Psoas muscle (tissue), 8 donors: ENCODE measurements at places on chromosomes 12 and 14.

DNA sequence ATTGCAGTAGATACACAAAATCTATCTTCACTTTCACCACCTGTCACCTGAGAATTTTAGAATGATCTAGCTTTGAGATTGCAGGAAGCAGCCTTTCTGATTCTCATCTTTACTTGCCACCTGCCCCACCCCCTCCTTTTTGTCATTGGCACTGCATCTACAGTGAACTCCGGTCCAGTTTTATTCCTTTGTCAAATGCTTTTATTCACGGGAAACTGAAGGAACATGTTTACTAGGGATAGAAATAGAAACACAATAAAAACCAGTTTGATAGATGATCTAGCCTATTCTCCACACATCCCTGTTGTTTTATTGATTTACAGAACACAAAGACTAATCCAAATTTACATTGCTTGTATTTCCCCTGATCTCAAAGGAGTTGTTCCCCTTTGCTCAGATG, 471.7 kb upstream of the STXBP6 start:
- DNase-seq, result no peak

DNA sequence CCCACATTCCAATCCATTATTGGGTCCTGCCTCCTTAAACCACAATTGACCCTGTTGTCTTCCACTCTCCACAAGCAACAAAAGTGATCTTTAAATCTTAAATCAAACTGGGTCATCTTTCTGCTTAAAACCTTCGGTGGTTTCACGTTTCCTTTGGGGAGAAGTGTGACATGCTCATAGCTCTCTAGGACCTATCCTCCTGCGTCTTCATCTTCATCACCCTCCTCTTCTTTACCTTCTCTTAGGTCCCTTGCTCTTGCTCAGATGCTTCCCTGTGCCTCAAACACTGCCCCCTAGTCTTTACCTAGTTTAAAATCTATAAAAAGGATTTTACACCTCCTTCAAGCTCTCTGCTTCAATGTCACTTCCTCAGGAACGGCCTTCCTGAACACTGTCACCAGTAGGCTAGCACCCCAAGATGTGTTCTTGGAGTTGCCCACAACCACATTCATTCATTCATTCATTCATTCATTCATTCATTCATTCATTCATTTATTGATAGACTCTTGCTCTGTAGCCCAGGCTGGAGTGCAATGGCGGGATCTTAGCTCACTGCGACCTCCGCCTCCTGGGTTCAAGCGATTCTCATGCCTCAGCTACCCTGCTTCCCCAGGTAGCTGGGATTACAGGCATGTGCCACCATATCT, 46.8 kb downstream of the GALNT4 start:
- DNase-seq, result no peak

DNA sequence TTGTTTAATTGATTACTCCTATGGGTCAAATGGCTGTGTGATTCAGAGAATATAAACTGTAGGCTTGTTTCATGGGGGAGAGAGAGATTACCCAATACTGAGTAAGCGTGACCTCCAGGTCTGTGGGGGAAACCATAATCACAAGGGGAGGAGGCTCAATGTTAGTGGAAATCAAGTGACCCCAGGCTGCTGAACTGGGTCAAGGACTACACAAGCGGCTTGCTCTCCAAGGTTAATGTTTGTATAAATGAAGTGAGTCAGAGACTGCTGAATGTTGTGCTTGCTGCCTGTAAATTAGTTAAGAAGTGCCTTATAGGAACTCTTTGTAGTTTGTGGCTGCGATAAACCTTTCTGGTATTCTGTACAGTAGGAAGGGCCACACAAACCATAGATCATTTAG, 479.7 kb downstream of the AACS start:
- no peak for DNase-seq

GRCh38 chr12:129614221-129614885, 289.5 kb downstream of the TMEM132D start:
- DNase-seq, result no peak

DNA sequence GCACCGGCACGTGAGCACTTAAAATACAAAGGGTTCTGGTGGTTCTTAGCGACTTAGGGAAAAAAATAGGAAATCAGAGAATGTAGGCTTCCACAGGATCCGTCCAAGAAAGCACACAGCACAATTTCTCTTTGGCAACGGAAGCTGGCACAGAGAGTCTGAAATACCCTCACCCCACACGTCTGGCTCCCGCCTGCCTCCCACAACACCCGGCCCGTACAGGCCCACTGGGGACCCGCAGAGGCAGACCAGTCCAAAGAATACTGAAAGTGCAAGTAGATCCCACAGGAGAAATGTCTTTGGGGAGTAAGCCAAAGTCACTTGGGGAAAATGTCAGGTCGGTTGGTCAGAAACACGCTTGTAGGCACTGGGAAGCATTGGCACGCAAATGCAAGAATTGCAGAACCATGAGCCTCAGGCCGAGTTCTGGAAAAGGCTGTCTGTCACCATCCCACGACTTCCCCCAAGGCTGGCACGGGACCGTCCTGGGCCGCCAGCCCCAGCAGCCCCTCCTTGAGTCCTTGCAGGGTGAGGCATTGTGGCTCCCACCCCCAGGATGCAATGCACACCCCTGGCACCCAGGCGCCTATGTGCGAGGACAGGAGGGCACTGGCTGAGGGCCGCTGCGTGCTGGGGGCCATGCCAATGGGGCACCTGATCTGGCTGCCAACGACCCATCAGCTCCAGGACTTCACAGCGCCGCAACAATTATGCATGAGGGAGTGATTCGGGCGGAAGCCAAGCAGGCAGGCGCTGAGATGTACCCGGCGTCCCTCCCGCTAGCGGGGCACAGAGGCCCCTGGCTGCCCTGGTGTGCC, 29.7 kb downstream of the CHGA start:
- no peak for DNase-seq

DNA sequence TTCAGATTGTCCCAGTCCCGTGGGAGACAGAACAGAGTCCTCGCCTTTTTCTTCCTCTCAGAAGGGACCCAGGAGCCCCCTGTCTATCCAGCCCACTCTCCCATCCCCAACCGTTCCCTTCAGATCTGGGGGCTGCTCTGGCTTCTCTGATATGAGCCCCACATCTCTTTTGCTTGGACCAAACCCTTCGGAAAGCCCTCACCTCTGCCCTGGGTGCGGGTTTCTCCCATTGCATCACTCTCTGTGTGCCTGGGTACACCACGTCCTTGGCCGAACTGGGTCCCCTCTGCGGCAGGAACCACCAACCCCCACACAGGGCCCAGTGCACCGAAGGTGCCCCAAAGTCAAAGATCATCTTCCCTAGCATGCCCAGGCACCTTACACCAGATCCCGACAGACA, 87.8 kb downstream of the DICER1 start:
- DNase-seq, result no peak

DNA sequence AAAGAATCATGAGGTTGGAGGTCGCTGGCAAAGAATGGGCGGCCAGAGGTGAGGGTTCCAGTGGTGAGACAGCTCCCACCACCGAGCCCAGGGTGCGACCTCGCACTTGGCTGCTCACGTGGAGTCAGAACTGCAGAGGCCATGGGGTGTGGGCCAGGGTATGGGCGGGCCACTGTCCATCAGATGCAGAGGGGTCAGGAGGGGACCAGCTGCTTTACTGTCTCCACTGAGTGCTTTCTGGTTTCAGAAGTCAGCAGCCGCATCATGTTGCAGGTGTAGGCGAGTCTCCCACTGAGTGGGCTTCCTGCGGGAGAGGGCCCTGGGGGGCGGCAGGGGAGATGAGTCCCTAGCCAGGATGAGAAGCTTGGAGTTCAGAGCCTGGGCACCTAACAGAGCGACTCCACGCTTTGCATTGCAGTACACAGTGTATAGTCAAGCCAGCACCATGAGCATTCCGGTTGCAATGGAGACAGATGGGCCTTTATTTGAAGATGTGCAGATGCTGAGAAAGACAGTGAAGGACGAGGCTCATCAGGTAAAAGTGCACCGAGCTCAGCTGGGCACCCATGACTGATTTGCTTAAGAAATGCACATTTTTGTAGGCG, 46.9 kb upstream of the DYNC1H1 start:
- DNase-seq, result no peak

- DNase-seq, result no peak
These were observed 53.7 kb upstream of the OTOGL start for GRCh38 chr12:80045594-80045993.

- no peak for DNase-seq
These were observed at the start of gene ERP27 for GRCh38 chr12:14938301-14938700. Gene ERP27 (minus strand): TSS chr12:14938537. CDS start chr12:14938508, 29 bp downstream.

DNA sequence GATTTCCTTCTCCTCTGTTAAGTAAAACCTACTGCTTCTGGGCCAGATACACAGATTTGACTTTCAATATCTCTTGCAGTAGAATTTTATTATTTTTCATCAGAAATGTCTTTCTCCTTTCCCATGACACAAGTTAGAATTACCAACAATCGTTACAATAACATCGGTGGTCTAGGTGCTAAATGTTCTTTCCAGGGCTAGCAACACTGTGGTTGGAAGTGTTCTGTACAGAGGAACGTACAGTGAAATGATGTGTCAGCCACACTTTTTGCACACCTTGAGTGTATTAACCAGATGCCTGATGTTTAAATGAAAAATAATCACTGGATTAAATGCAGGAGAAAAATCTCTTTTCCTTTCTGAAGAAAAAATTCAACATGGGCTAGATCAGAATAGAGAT, 27.7 kb upstream of the KLRD1 start:
- DNase-seq, result no peak

GRCh38 chr14:65772921-65773574, 360.5 kb downstream of the FUT8 start:
- no peak for DNase-seq

GRCh38 chr14:67493092-67493717, 4.7 kb upstream of the TMEM229B start:
- no peak for DNase-seq

DNA sequence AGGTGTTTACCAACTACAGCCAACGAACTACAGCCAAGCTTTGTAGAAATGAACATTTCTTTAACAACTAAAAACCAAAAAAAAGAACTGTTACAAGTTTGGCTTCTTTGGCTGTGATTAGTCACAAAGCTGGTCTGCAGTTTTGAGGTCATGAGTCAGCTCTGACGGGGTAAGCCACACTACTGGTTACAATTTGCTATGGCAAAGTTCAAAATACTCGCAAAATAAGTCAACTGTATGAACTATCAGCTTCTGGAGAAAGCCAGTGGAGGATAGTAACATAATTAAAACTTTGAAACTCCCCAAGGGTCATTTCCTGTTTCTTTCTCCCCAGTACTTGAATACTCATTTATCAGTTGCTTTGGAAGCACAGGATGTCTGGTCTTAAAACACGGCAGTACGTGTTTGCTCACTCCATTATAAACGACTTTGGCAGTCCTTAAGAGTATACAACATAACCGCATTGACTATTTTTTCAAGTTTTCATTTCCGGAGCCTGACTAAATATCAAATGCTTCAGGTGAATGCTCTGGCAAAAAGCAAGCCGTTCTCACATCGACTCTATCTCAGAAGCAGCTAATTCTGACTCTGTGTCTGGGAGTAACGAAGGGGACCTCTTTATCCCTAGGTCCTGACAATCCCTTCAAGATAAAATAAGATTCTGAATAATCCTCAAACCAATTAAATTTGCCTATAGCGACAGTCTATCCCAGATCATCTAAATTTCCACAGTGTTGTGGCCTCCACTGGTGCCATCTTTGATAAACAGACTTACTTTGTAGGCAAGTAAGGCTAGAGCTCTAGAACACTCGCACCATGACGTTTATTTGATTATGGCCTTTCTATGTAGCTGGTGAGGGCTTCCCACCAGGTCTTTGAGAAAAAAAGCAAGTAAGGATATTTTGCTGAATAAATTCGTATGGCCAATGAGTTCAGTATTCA, 10.6 kb downstream of the PHLDA1 start:
- no peak for DNase-seq

DNA sequence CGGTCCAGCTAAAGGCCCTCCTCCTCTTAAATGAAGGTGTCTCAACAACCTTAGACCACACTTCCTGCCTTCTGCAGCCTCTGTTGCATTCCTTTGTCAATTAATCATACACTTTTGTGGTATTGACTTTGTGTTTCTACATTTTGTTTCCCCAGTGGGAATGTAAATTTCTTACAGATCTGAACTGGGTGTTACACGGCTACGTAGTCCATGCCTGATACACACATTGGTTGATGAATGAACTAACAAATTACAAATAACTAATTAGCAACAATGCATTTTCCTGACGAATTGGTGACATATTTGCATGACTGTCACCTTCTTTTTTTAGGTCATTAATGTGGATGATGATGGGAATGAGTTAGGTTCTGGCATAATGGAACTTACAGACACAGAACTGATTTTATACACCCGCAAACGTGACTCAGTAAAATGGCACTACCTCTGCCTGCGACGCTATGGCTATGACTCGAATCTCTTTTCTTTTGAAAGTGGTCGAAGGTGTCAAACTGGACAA, 15.2 kb upstream of the CCT2 start:
- DNase-seq, result no peak

- no peak for DNase-seq
These were observed 17.7 kb upstream of the HNF1A start for GRCh38 chr12:120960657-120961056.

DNA sequence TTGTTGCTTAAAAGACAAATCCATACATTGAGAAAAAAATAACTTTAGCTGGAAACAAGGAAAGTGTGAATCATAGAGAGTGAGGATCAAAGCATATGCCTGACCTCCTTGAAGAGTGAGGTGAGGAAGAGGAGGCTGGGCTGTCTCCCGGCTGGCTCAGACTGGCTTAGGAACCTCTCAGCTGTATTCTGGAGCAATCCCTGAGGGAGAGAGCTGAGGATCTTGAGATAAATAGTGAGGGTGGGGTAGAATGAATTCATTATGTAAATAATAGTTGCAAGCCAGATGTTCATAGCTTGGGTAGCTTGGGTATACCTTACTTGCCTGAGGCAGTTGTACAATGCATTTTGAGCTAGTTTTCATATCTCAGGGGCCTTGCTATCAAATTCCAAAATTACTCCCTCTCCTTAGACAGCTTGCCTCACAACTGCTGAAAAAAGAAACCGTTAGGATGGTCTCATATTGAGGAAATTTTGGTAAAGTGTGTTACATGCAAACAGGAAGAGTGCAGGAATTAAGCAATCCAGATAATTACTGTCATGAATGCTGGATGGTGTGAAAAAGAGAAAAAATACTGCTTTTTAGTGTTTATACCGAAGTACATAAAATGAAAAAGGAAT, 30.5 kb upstream of the SLC15A5 start:
- no peak for DNase-seq

DNA sequence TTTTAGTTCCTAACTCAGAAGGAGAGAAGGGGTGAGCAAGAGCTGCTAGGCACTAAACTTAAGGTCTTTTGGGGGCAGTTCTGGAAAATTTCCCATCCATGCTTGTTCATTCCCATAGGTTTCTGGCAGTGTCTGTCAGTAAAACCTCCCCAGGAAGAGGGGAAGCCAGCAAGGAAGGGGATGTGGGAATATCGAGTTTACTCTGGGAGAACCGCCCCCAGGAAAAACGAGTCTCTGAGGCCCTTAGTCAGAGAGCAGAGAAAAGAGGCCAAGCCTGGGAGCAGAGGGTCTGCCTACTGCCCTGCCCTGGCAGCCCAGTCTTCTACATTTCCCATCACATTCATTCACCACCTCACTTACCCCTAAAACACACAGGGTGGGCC, 55.9 kb downstream of the TMCC3 start:
- DNase-seq, result no peak

- DNase-seq, result peak; percentile 57
These were observed 53.1 kb downstream of the PDE3A start for GRCh38 chr12:20421421-20421820.

GRCh38 chr12:99911967-99912366, 72.8 kb downstream of the ANKS1B start:
- DNase-seq, result no peak
